ENCODE measurements at places on chromosomes 16 and 17. TPM values are rescaled to one million over a fixed set of nuclear protein-coding genes. Genes with fewer than 3 reads are reported as not detected.

The MRM1 gene
- total RNA-seq: 8.4 TPM

GRCh38 chr16:73846356-73846755, 450.3 kb upstream of the PSMD7 start:
- no peaks in the 10 kb centered on the region for H3K27me3 ChIP-seq
- no peak overlapping the region for H3K4me3 ChIP-seq
- H3K27ac ChIP-seq: no peak overlapping the region

DNA sequence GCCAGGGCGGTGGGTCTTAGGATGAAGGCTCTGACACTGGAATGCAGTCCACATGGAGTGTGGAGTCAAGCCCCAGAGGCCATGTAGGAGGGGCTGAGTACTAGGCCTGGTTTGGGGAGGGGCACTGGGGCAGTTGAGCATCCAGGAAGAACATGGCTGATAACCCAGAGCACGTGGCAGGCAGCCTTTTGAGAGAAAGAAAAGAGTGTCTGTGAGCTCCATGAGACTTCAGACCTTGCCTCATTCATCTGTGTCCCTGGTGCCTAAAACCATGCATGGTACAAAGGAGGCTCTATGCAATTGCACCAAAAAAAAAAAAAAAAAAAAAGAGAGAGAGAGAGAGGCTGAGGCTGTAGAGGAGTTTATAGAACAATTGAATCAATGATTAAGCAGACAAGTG, 14.6 kb downstream of the SLC46A1 start:
- H3K27ac ChIP-seq: no peak overlapping the region
- H3K27me3 ChIP-seq: no peaks in the 10 kb centered on the region
- H3K4me3 ChIP-seq: no peak overlapping the region
- peaks cover 5% of the 10 kb centered on the region for H3K4me1 ChIP-seq
- no peak for DNase-seq

DNA sequence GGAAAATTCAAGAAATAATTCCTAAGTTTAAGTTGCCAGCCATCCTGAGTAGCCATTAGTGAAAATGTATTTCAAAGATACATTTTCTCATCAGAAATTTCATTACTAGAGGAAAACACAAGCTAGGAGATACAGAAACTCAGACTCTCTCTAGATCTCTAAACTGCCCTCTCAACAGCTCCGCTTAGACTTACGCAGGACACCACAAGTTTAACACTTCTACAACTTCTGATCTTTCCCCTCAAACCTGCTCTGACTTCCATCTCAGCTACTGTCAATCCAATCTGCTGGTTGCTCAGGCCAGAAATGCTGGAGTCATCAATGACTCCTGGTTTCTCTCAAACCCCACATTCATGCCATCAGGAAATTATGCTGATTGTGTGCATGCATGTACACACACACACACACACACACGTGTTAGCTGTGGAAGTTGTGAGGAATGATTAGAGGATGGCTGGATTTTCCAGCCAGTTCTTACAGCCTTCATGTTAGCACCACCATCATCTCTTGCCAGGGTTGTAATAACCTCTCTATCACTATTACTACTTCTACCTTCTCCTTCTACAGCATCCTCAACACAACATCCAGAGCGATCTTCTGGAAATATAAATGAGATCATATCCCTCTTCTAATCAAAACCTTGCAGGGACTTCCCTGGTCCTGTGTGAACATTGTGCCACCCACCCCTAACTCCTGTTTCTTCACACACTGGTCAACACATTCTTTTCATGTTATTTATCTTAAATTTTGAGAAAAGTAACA, 47.1 kb downstream of the COX10 start:
- H3K4me1 ChIP-seq: peaks cover 78% of the 10 kb centered on the region
- DNase-seq: no peak
- H3K36me3 ChIP-seq: peaks cover 51% of the 10 kb centered on the region
- no peak overlapping the region for H3K4me3 ChIP-seq
- no peaks in the 10 kb centered on the region for H3K27me3 ChIP-seq

The SDR42E1 gene
- total RNA-seq: 5.8 TPM

DNA sequence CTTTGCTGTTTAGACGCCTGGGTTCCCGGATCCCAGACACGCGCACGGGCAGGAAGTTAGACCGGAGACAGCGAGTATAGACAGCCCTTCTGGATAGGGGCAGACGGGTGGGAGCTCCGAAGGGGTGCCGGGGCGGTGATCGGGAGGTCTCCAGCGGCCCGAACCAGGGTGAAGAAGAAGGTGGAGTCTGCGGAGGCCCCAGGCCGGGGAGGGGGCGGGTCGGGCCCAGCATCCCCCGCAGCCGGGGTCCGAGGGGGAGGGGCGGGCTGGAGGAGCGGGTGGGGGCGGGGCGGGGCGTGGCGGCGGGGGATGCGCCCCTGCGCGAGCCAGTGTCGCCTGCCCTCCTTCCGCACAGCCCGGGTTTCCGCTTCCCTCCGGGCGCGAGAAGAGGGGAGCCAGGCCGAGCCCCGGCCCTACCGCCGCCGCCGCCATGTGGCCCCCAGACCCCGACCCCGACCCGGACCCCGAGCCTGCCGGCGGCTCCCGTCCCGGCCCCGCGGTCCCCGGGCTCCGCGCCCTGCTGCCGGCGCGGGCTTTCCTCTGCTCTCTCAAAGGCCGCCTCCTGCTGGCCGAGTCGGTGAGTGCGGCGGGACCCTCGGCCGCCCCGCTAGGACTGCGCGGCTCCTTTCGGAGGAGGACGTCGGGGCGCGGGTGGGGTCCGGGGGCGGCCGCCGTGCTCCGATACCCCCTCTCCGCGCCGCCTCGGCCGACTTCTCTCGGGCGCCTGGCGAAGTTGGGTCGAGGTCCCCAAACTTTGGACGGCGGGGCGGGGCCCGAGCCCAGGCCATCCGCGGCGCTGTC, at the start of gene CMTM3:
Gene CMTM3 (plus strand): TSS at position 329 of the 801 bp plus-strand sequence. CDS start 102 bp downstream, at position 431.
- peak within 1 kb of the TSS; percentile 97 for H3K27ac ChIP-seq
- peaks cover 39% of the 10 kb centered on the region for H3K36me3 ChIP-seq
- DNase-seq: peak; percentile 77
- H3K27me3 ChIP-seq: no peaks in the 10 kb centered on the region
- peak within 1 kb of the TSS; percentile 84 for H3K4me3 ChIP-seq

DNA sequence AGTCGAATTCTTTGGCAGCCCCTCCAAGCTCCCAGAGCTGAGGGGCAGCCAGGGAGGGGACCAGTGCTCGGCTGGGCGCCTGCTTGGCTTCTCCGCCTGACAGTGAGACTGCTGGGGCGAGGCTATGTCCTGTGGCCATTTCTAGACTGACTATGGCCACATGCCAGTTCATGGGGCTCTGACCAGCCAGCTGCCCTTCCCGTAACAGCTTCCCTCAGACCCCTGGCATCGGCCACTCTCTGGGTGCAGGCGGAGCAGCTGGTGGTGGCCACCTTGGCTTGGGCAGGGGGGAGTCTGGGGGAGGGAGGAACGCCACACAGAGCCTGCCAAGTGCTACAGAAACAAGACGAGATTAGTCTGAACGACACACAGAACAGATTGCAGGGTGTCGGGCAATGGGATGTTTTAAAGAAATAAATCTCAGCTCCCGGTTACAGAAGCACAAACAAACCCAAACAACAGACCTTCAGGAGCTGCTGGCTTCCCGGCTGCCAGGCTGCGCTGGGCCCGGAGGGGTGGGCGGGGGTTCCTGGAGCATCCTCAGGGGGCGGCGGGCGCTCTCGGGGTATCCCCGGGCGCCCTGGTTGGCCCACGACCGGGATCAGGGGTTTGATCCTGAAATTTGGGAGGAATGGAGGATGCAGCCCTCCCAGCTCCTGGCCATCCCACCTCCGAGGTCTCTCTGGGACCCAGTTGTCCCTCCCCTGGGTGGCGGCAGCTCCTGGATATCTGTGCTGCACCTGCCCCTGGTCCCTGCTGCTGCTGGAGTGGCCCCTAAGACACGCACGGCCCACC, 34.5 kb downstream of the TBC1D16 start:
- no peak overlapping the region for H3K4me3 ChIP-seq
- peaks cover 29% of the 10 kb centered on the region for H3K4me1 ChIP-seq
- no peak overlapping the region for H3K27ac ChIP-seq
- no peaks in the 10 kb centered on the region for H3K36me3 ChIP-seq
- H3K27me3 ChIP-seq: no peaks in the 10 kb centered on the region

- no peak overlapping the region for H3K4me3 ChIP-seq
- H3K4me1 ChIP-seq: no peaks in the 10 kb centered on the region
- H3K36me3 ChIP-seq: no peaks in the 10 kb centered on the region
Measured at GRCh38 chr16:22924492-22924891, 110.5 kb downstream of the HS3ST2 start.

DNA sequence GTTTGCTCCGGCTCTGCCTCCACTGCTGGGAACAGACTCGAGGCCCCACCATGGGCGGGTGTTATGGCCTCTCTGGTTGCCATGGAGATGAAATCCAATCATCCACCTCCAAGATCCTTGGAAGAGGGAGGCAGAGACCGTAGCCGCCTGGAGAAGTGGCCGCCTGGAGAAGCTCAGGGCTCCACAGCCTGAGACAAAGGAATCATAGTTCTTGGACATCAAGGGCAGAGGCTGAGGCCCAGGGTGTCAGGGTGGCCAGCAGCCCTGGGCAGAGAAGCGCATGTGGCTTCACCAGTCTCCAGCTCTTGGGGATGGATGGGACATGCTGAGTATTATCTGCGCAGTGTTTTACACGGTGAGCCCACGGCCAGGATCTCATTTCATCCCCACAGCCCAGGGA, 36.2 kb downstream of the ABR start:
- DNase-seq: no peak
- H3K36me3 ChIP-seq: no peaks in the 10 kb centered on the region

- no peak overlapping the region for H3K4me3 ChIP-seq
- H3K4me1 ChIP-seq: no peaks in the 10 kb centered on the region
- no peaks in the 10 kb centered on the region for H3K36me3 ChIP-seq
- no peak overlapping the region for H3K27ac ChIP-seq
- no peak for DNase-seq
Measured at GRCh38 chr16:54651440-54652195, 279.0 kb upstream of the IRX5 start.

DNA sequence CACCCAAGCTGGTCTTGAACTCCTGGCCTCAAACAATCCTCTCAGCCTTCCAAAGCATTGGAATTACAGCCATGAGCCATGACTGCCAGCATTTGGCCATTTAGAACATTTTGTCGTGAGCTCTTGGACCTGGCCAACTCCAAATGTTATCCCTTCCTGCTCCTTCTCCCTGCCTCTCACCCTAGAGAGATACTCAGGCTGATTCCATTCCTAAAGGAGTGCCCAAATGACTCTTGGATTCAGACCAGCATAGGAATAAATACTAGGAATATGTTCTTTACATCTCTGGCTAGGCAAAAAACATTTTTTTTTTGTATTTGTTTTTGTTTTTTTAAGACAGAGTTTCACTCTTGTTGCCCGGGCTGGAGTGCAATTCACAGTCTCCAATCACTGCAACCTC, 15.5 kb downstream of the FZD2 start:
- H3K4me3 ChIP-seq: no peak overlapping the region
- H3K4me1 ChIP-seq: no peaks in the 10 kb centered on the region
- H3K27ac ChIP-seq: no peak overlapping the region
- no peaks in the 10 kb centered on the region for H3K36me3 ChIP-seq

Measured in activated CD4-positive, alpha-beta memory T cell treated with anti-CD3 and anti-CD28 coated beads, Interleukin-2, amount 10 ng/mL, durations not matched to agents 7 days and 5 days (primary cell).